Activated gamma-delta T cell (primary cell): ENCODE measurements at places on chromosomes 7 and 10.

DNA sequence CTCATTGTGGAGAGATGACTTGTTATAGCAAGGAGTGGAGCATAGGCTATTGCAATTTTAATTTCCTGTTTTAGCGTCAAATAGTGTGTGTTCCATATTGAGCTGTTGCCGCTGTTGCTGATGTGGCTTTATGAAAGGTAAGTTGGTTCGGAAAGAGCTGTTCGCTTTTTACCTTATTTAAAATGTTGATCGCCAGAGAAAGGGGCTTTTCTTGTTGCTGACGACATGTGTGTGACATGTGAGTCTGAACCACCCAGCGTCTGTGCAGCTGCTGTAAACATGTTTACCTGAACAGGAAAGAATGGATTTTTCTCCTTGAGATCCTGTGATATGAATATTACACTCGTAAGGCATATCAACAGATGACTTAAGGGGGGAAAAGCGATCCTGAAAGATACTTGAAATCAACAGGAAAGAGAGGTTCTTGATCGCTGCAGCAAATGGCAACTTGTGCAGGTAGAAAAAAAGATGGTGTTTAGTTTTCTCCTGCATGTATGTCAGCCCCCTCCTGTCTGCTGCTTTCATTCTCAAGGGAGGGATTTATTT is 2.5 kb downstream of the ZEB1 start:
- DNase-seq: no peak

- no peak for DNase-seq
Measured at GRCh38 chr10:46240684-46241565, 45.9 kb upstream of the ANTXRL start.

- DNase-seq: no peak
Measured at GRCh38 chr7:83524277-83525075, 124.5 kb downstream of the SEMA3E start.

DNA sequence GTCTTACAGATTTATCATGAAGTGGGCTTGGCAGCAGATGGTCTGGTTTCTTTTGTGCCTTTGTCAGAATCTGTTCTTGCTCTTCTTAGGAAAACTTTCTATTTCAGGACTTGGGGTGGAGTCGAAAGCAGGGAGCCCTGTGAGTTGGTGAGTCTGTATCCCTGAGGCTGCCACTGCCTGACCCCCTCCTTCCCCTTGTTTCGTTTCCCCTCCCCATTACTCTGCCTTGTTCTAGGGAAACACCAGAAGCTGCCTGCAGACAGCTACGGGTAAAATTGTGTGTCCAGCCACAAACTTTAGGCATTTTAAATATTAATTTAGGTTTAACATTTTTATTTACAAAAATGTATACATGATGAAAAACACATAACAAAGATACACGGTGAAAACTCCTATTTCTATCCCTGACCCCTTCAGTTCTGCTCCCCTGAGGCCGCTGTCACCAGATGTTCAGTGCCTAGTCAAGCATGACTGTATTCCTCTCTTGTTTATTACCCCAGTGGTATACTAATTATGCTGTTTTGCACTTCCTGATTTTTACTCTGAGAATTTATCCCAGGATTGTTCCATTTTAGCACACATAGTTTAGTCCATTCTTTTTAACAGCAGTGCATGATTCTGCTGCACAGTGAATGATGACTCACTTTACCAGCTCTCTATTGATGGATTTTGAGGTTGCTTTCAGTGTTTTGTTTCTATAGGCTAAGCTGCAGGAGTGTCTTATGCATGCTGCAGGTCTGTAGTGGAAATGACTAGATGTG is 9.1 kb downstream of the TSPAN14 start:
- DNase-seq: no peak

GRCh38 chr7:154373956-154374355 is 321.8 kb downstream of the DPP6 start:
- DNase-seq: no peak

- DNase-seq: no peak
Measured at GRCh38 chr10:111996103-111996502, 187.5 kb downstream of the GPAM start.

DNA sequence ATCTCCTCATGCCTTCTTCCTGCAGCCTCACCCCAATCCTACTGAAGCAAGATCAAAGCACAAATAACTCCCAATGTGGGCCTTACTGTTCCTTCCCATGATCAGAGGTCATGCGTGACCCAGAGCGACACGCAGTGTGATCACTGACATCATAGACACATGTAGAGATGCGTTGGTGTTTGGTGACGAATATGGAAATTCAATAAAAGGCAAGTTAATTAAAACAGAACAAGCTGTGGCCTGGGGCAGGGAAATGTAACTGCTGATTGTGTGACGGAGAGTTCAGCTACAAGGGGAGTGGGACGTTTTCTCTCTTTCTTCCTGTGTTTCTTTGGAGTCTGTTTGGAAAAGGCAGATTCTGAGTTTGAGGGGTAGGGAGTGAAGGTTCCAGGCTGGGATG is 34.8 kb upstream of the CARD11 start:
- DNase-seq: no peak
